ENCODE measurements at places on chromosomes 1 and 21. TPM values are rescaled to one million over a fixed set of nuclear protein-coding genes. Genes with fewer than 3 reads are reported as not detected.

The FAM72D gene
- total RNA-seq: under 0.01 TPM

DNA sequence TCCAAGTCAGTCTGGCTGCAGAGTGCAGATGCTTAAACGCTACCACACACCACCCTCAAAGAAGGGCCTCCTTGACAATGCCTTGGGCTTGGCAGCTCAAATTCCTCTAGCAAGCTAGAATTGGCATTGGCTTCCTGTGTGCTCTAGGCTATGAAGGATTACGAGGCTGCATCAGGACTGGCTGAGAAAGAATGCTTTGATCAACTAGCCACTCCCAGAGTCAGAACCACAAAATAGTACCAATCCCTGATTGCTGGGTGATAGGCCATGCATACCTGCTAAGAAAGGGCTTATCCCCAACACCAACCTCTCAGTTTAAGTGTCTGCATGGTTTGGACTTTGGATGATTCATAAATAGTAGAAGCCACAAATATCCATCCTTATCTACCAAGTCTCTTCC lies 504.9 kb downstream of the OMA1 start:
- no peak for DNase-seq
- H3K36me3 ChIP-seq: no peaks in the 10 kb centered on the region
- H3K27me3 ChIP-seq: no peaks in the 10 kb centered on the region

The LEFTY1 gene
- not detected for total RNA-seq

GRCh38 chr1:38000529-38001455 lies 4.5 kb downstream of the FHL3 start:
- no peaks in the 10 kb centered on the region for H3K27me3 ChIP-seq
- DNase-seq: peak; percentile 96
- peak overlapping the region; percentile 90 for H3K27ac ChIP-seq
- peaks cover 26% of the 10 kb centered on the region for H3K36me3 ChIP-seq
- peaks cover 49% of the 10 kb centered on the region for H3K4me1 ChIP-seq

The HLX gene
- total RNA-seq: 9.0 TPM

The NPR1 gene
- total RNA-seq: under 0.01 TPM

DNA sequence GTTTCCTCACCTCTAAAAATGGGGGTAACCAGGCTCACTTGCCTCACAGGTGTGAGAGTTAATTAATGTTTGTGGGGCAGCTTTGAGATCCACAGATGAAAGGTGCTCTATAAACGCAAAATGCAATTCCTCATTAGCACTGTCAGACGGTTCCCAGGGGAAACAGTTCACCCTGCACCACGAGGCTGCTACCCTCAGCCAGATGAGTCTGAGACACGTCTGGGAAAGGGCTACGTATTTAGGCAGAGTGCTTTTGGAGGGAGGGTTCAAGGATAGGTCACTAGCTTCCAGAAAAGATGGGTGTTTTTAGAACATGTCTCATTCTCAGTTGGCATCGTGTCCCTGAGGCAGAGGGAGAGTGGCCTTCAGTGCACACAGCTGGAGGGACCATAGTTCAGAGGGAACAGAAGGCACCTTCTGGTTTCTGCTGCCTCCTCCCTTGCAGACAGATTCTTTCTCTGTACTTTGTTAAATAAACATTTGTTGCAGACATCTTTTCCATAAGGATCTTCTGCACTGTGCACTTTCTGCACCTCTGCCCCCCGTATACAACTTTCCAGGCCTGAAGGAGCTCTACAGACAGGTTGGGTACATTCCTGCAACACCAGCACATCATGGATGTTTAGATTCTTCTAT lies 139.9 kb downstream of the CLIC6 start:
- peaks cover 60% of the 10 kb centered on the region for H3K4me1 ChIP-seq
- peak overlapping the region; percentile 18 for H3K4me3 ChIP-seq
- peaks cover 41% of the 10 kb centered on the region for H3K36me3 ChIP-seq
- H3K27me3 ChIP-seq: no peaks in the 10 kb centered on the region
- DNase-seq: peak; percentile 82
